Stimulated activated CD8-positive, alpha-beta memory T cell treated with anti-CD3 and anti-CD28 coated beads, Interleukin-15, amount 100 ng/mL, for 48 hours (primary cell): ENCODE measurements at places on chromosomes 13 and 19.

- DNase-seq, result no peak
Measured at GRCh38 chr19:10525636-10526035, 8.4 kb upstream of the S1PR5 start.

DNA sequence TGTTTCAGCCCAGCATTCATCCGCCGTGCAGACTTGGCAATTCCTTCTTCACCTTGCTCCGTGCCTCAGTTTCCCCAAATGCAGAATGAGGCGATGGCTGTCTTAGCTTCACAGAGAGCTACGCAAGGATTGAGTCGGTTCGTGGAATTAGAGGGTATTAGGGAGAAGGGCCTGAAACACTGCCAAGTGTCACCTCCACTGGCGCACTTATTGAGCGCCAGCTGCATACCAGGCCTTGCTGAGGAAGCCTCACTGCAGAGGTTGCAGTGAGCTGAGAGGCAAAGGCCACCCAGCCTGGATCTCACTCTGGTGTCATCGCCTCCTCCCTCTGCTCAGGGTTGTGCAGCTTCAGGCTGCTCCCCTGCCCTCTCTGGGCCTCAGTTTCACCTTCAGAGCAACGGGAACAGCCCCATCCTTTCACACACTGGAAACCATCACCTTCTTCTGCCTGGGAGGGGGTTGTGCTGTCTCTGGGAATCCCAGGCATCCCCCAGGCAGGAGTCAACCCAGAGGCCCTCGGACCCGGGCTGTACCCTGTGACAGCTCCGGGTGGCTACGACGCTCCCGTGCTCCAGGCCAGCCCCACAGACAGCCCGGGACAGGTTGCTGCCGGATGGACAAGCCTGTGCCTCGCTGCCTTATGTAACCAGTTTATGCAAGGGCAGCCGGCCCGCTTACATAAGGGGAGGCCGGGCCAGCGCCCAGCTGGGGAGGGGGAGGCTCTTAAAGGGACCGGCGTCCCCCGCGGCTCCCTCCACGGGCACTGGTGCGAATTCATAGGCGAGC lies 31.9 kb downstream of the NFIC start:
- no peak for DNase-seq

- DNase-seq, result no peak
Measured at GRCh38 chr13:79749984-79750551, 269.1 kb downstream of the NDFIP2 start.

DNA sequence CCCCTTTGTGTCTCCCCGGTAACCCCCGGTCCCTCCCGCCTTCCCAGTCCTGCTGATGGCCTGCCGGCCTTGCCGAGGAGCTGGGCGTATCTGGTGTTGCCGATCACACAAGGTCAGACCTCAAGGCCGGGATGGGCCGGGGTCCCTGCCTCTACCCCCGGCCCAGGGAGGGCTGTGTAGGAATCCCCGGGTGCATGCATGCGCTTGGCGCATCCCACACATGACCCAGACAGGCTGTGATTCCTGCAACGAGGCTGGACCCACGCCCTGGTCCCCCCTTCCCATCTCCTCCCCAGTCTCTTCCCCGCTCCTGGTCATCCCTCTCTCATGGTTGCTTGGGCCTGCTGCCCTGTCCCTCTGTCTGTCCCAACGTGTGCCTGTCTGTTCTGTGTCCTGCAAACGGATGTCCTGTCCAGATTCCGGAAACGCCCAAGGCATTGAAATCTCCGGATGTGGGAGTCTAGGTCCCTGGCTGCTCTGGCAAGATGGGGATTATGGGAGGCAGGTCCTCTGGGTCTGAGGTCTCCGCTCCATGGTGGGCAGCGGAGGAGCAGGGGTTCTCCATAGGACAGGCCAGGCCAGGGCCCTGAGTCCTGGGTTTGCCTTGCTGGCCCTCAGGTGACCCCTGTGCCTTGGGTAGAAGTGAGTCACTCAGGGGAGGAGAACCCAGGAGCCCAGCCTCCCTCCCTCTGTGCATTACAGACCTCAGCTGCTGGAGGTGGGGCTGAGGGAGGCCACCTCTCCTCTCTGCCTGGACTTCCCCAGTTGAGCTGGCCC lies 1.6 kb downstream of the PKN1 start:
- no peak for DNase-seq

DNA sequence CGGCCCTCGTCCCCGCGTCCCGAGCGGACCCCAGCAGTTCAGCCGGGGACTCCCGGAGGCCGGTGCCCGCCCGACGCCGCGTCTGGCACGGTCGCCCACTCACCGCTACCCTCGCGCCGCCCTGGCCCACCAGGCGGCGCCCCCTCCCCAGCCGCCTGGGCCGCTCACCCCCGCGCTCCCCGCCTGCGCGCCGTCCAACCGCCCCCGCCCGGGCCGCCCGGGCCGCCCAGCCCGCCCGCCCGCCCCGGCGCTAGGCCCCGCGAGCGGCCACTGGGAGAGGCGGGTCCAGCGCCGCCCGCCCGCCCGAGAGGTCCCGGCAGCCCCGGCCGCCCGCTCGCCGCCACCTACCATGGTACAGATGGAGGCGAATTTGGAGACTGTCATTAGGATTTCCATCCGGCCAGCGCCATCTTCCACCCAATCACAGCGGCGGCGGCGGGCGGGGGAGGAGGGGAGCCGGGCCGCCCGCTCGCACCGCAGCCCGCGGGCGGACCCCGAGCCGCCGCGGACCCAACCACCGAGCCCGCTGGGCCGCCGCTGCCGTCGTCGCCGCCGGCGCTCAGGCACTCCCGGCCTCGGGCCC lies at the start of gene USP12:
TSS of gene USP12 (minus strand) at position 568 of the 583 bp plus-strand sequence. CDS start at position 396, 172 bp downstream.
- peak; percentile 19 for DNase-seq

DNA sequence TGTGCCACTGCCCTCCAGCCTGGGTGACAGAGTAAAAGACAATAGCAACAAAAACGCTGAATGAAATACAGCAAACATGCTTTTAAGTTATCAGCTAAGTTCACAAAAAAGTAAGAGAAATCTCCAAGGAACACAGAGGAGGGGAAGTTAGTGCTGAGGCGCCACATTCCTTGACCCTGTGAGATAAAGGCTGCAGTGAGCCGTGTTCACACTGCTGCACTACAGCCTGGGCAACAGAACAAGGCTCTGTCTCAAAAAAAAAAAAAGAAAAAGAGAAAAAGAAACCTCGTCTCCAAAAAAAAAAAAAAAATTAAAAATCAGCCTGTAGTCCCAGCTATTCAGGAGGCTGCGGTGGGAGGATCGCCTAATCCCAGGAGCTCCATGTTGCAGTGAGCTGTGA lies 16.3 kb upstream of the DOCK6 start:
- DNase-seq, result no peak

DNA sequence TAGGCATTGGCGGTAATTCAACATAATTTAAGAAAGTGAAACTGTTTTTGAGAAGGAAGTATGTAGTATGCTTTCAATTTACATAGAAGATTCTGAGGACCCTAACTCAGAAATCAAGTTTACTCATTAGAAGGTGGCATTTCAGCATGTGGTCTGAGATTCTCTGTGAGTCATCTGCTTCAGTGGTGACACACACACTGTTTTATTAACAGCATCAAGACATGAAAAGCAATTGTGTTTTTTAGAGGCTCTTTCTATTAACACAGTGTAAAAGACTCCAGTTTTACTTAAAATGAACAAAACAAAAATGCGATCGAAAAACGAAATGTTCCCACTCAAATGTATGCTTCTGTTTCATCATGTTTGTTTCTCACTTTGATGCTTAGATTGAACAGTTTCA lies 802.1 kb upstream of the SLITRK6 start:
- DNase-seq, result no peak

- DNase-seq, result no peak
Measured at GRCh38 chr19:20662421-20663105, 1.2 kb upstream of the ZNF626 start.

- no peak for DNase-seq
Measured at GRCh38 chr19:42212886-42213285, 4.6 kb downstream of the DEDD2 start.

DNA sequence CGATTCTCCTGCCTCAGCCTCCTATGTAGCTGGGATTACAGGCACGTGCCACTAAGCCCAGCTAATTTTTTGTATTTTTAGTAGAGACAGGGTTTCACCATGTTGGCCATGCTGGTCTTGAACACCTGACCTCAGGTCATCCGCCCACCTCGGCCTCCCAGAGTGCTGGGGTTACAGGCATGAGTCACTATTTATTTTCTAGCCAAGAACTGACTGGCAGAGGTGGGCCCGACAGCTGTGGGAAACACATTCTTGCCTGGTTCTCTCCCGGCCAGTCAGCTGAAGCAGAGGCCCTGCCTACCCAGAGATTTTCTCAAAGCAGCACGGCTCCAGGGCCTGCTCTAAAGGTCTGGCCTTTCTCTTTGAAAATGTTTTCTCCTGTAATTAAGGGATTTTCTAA lies 108.0 kb downstream of the KCTD15 start:
- no peak for DNase-seq

DNA sequence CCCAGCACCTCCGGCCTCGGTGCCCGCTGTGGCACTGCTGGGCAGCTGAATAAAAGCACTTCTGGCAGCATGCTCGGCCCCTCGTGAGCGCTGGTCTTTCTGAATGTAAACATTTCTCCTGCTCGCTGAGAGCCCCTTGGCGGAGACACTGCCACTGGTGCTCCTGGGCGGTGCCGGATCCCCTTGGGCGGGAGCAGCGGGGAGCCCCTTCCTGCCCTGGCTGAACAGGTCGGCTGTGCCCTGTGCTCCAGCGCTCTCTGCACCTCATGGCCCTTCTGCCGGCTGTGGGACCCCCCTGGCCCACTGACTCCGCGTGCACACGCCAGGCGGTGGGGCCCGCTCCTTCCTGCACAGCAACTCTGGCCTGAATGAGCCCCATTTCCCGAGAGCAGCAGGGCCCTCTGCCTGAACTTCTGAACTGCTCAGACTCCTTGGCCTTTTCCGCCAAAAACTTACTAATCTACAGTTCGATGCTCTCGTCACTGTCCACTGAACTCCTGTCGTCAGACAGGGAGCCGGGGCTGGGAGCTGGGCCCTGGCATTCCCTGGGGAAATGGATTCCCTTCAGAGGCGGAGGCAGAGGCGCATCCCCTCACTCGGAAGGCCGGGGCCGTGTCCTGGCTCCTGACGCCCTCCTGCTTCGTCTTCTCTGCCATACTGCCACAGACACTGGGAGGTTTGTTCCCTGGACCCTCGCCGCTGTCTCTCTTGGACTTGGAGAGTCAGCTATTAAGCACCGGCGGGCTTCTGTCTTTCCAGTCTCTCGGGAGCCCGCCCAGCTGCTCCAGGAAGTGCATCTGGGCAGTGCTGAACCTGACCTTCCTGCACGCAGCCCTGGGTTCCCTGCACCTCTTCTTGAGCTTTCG lies 14.2 kb downstream of the RB1 start:
- no peak for DNase-seq
